ENCODE measurements at places on chromosomes 4 and X.

DNA sequence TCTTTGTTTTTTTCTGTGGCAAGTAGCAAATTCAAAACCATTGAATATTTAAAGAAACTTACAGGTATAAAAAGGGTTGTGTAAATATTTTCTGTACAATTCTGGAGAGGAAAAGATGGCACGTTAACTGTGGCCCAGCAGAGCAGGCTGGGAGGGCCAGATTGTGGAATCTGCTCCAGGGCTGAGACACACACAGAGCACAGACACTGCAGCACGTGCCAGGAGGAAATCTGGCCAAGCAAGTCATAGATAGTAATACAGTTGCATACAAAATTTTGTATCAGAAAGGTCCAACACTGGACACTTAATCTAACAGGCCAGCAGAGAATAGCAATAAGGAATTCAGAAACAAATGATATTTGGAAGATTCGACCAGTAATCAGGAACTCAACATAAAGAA, 763.7 kb downstream of the PDHA2 start:
- DNase-seq: no peak

DNA sequence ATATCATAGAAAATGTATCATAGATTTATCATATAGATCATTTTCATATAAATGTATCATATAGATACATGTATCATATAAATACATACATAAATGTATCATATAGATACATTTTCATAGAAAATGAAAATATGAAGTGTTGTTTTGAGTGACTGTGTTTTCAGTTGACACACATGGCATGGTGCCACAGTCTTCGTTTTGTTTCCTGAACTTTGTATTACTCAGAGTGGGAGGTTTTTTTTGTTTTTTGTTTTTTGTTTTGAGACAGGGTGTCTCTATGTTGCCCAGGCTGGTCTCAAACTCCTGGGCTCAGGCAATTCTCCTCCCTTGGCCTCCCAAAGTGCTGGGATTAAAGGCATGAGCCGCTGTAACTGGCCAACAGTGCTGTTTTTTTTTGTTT, 3.9 kb downstream of the RBM10 start:
- no peak for DNase-seq

- DNase-seq: no peak
These were observed 8.4 kb upstream of the TBL1X start for GRCh38 chrX:9456250-9457074.

GRCh38 chrX:26309262-26309661, 93.3 kb downstream of the MAGEB5 start:
- DNase-seq: no peak

DNA sequence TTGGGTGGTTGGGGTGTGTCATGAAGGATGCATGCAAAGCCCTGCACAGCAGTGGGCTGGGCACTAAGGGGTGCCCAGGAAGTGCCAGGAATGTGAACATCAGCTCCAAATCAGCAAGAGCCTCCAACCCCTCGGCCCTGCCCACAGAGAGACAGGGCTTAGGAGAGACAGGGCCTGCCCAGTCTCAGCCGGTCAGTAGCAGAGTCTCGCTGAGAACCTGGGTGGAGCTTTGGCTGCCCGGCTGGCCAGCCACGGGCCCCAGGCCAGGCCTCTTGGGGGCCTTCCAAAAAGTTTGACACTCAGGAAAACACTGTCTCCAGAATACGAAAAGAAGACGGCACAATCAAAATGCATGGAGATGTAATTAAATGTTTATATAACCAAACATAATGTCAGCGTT, 4.3 kb upstream of the MXD4 start:
- DNase-seq: no peak

DNA sequence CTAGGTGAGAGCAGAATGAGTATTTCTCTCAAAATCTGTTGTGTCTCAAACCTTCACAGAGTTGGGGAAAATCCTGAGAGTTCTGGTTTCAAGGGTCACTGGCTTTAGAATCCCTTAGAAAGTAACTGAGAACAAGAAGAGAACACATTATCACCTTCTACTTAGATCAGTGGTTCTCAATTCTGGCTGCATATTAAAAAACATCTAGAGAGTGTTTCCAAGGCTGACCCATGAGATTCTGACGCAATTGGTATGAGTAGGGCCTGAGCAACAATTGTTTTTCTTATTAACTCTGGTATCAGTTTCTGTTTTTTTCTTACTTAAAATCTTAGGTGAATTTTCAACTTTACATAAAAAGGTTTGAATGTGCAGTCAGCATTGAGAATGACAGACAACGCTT, 212.8 kb downstream of the HS6ST2 start:
- DNase-seq: no peak

DNA sequence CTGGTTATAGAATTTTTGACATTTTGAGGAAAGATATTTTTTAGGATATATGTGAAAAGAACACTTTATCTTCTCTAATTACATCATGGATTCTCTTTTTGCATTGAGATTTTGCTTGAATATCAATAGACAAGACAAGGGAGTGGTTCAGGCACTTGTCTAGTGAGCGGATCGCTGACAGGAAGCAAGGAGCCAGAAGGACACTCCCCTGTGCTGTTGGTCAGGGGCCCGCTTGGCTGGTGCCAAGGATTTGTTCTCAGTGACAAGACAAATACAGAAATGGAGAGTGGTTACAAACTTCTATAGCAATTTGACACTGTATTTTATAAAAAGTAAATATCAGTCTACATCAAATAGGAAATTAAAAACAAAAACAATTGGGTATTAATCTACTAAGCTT, 60.0 kb downstream of the SLC9B1 start:
- no peak for DNase-seq

DNA sequence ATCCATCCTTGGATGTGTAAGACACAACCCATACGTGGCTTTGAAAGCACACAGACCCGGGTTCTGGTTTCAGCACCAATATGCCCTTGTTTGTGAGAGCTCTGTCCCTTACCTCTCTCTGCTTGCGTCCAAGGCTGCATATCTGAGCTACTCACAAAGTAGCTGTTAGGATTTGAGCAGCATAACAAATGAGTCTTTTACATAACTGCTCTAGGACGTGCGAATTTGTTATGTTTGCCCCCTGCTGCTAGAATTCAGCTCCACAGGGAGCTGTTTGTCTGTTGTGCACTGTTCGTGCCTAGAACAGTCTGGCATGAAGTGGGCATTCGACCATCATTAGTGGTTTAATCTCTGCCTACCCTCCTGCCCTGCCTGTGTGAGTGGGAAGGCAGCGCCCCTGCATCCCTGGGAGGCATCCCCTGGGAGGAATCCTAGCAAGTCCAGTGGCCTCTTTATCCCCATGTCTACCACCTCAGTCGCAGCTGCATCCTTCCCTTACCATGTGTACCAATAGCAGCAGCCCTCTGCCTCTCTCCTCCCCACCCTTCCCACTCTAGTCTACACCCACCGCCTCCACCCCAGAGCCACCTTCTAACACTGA, 42.1 kb downstream of the SLC2A9 start:
- no peak for DNase-seq

DNA sequence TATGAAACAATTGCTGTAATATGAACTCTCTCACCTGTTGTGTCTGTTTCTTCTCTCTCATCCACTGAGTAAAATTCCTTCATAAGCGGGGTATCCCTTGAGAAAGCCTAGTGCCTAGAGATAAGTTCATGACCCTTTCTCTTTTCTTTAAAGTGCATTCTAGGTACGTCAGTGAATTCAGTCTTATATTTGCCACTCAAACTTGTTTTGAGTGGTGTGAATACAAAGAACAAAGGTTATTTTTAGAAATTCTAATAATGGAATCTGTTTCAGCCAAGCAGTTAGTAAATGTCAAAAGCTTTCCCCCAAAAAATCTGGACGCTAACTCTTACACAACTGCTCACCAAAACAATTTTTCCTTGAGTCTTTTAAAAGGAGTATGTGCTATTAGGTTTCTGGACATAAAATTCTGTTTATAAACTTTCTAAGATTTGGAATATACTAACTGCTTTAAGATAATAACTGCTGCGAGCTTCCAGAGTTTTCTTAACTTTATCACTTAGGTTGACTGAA, 112.0 kb downstream of the VEGFC start:
- DNase-seq: no peak

DNA sequence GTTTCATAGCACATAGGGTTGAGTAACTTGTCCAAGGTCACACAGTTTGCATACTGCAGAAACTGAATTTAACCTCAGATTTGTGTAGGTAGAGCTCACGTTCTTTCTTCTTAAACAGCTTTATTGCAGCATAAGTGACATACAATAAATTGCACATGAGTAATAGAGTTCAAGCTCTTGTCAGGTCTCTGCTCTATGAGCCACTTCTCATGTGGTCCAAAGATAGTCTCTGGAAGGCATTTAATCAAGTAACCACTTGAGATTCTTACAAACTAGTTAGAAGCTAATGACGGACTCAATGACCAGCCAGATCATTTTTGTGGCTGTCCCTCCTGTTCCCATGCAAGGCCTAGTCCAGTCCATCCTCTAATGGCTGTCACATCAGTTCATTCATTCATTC, 68.9 kb downstream of the MAOB start:
- DNase-seq: no peak

GRCh38 chr4:88737307-88737941, 39.8 kb upstream of the NAP1L5 start:
- DNase-seq: no peak
